ENCODE measurements at places on chromosomes 6 and 20.

- DNase-seq: no peak
Measured at GRCh38 chr20:22776369-22776768, 192.0 kb upstream of the FOXA2 start.

- DNase-seq: no peak
Measured at GRCh38 chr6:17665132-17665531, 41.6 kb downstream of the NUP153 start.

- DNase-seq: no peak
Measured at GRCh38 chr6:115004982-115005381, 662.2 kb upstream of the HS3ST5 start.

GRCh38 chr20:29497261-29497671 lies 1760.2 kb upstream of the DEFB115 start:
- DNase-seq: no peak

DNA sequence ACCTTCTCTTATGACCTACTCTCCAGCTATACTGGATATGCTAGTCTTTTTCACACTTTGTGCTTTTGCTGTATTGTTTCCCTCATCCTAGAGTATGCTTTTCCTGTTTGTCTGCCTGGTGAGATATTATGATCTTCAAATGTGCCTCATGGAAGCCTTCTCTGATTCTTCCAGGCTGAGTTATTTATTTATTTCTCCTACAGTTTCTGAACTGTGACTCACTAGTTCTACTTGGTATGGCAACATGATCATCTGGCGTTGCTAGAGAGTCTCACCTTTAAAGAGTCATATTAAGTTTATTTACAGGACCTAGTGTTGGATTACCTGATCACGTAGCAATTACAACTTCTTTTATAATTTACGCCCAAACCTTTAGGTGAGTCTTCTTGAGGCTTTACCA lies 81.2 kb upstream of the HDAC2 start:
- no peak for DNase-seq

DNA sequence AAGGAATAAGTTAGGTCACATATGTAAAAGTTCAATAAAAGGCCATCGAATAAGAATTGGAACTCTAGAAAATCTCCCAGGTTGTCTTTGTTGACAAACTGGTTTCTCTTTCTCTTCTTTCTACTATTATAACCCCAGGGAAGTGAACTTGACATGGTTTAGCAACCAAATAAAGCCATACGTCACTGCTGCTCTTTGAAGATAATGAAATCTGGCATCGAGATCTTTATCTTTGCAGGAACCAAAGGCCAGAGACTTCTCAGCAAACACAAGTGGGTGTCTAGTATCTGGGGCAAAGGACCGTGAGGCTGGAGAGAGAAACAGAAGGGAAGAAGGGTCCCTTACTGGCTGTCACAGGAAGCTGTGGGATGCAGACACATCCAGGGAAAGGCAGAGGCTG lies 286.7 kb upstream of the CDYL start:
- no peak for DNase-seq

GRCh38 chr20:1626528-1627199 lies 6.9 kb upstream of the SIRPB1 start:
- no peak for DNase-seq

- no peak for DNase-seq
Measured at GRCh38 chr6:157587127-157587926, 206.3 kb downstream of the ZDHHC14 start.

GRCh38 chr20:32285082-32285620 lies 7.7 kb downstream of the KIF3B start:
- DNase-seq: no peak

DNA sequence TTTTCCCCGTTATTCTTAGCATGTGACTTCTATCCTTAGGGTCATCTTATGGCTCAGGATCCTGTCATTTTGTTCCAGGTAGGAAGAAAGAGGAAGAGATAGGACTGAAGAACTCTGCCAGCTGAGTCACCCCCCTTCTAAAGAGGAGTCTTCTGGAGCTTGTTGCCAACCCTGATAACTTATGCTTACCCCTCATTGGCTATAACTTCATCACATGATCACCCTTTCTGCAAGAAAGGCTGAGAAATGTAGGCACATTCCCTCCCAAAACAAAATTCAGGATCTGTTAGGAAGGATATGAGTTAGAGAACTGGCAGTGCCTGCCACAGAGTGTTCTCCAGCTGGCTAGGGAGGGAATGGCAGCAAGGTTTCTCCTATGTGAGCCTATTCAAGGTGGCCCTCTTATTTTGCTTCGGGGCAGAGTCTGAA lies 35.6 kb downstream of the ARFGEF2 start:
- no peak for DNase-seq

DNA sequence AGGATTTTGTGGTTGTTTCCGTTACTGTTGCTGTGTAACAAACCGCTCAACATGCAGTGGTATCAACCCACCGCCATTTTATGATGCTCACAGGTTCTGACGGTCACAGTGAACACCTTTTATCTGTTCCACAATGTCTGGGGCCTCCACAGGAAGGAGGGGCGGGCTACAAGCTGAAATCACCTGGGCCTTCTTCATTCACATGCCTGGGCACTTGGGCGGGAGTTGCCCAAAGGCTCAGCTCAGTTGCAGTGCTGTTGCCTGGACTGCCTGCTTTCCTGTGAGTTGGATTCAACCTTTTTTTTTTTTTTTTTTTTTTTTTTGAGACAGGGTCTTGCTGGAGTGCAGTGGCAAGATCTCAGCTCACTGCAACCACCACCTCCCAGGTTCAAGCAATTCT lies 16.7 kb upstream of the AVP start:
- DNase-seq: no peak

DNA sequence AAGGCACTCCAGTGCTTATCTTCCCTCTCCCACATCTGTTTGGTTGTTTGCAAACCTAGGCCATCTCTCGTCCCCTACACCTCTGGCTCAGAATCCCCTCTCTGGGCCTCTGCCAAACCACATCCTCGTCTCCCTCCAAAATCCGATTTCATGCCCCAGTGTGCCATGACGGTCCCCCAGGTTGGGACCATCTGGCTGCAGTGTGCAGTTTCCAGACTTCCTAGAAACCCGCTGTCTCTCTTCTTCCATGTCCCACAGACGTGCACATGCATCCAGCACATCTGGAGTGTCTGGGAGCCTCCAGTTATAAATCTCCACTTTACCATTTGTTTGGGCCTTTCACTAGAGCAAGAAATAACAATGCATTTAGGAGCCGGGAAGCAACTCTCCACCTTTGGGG lies 316.2 kb downstream of the KIF16B start:
- DNase-seq: no peak

GRCh38 chr20:39294137-39294725 lies 332.1 kb downstream of the DHX35 start:
- DNase-seq: no peak

DNA sequence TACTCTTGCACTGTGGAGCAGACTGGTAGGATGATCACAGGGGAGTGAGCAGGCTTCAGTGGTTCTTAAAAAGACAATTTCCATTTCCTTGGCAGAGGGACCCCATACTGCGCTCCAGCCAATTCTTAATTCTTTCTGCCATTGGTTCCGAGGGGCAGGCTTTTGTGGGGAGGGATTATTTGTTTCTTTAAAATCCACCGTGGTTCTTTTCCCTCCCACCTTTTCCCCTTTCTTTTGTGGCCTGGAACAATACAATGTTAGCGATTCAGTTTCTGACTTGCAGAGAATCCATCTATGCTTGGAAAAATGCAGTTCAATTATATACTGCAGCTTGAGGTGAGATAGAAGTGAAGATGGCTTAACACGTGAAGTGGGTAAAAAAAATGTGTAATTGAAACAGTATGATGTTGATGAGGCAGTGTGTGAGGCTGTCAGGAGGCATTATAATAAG lies 379.0 kb upstream of the FLRT3 start:
- no peak for DNase-seq

GRCh38 chr6:23587582-23587981 lies 538.4 kb upstream of the NRSN1 start:
- no peak for DNase-seq

DNA sequence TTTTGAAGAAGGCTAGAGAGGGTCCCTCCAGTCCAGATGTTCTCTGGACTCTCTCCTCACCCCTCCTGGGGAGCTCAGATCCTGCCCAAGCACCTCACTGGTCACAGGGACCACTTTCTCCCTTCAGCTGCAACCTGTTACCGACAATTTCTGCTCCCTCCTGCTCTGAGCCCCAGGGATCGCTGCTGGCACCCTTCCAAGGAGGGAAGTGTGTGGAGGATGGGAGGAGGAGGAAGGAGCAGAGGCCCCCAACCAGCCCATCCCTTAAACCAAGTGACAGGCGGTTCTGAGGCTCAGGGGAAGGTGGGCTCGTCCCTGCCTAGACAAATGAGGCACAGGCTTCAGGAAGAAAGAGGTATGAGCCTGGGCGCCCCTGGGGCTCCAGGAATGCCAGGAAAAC lies 13.9 kb downstream of the PMEPA1 start:
- DNase-seq: no peak

DNA sequence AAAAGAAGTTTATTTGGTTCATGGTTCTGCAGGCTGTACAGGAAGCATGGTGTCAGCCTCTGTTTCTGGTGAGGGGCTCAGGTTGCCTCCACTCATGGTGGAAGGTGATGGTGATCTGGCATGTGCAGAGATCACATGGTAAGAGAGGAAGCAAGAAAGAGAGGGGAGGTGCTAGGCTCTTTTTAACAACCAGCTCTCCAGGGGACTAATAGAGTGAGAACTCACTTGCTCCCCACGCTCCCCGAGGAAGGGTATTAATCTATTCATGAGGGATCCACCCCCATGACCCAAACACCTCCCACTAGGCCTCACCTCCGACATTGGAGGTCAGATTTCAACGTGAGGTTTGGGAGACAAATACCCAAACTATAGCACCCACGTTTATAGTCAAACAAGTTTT lies 4.0 kb upstream of the GJB7 start:
- no peak for DNase-seq

GRCh38 chr6:157761331-157761921 lies 61.6 kb upstream of the SNX9 start:
- DNase-seq: peak; percentile 63

DNA sequence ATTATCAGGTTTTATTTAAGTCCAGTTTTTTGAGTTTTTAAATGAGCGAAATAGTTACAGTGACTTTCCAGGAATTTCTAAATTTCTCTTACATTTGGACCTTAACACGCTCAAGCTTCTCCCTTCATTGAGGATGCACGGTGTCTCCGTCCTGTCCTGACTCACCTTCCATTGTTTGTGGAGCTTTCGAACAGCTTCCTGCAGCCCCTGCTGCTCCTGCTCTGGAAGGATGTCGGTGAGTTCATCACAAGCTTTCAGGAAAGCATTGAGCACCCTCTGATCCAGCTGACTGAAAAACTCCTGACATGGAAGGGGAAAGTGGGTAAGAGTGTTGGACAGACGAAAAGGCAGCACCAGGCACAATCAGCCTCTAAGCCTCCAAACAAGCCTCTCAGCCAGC lies 183.7 kb downstream of the SYNE1 start:
- DNase-seq: no peak

DNA sequence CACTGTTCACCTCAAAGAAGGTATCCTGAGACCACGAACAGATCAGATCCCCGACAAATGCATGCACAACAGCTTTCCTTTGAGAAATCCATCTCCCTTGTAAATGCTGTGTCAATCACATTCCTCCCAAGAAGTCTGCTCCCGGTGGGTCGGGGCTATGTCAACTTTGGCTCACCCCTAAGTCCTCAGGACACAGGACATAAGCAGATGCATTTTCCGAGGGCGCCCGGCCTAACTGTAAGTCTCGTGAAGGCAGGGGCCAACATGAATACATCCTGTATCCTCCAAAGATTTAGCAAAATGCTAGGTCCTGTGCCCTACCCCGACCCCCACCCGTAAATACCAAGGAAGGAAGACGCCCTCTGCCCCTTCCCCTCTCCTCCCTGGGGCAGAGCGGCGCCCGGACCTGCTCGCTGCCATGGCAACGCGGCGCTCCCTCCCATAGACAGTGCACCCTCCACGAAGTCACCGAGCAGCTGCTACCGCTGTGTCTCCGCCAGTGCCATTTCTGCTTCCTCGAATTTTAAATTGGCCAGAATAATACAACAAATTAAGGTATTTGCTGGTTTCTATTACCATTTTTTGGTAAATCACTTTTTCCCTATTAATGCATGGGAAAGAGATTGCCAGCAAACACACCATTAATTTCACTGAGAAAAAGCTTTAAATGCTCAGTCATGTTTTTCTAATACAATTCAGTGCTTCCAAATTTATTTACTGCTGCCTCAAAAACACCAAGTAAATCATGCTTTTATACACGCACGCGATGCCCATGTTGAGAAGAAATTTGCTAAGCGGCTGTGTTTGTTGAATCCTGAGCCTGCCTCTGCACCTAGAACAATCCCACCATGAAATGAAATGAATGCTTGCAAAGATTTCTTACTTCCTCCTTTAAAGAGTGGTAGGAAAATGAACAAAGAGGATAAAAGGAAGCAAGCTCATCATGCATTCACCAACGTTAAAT lies 100.6 kb downstream of the PCSK2 start:
- DNase-seq: no peak

- no peak for DNase-seq
Measured at GRCh38 chr6:51960419-51960818, 127.0 kb downstream of the PKHD1 start.

DNA sequence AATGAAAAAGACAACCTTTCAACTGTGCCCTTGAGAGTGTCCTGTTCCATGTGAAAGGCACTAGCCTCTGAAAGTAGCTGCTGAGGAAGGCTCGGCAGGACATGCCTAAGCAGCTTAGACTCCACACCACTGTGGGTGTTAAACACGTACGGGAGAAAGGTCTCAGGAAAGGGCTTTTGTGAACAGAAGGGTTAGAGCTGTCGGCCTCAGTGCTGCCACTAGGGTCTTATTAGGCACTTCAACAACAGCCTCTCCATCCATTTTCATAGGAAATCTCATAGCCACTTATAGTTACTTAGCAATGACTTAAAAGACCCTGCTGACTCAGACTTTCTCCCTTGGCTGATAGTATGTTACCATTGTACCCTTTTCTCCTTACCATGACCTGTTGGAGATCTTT lies 662.8 kb downstream of the TBC1D32 start:
- no peak for DNase-seq

DNA sequence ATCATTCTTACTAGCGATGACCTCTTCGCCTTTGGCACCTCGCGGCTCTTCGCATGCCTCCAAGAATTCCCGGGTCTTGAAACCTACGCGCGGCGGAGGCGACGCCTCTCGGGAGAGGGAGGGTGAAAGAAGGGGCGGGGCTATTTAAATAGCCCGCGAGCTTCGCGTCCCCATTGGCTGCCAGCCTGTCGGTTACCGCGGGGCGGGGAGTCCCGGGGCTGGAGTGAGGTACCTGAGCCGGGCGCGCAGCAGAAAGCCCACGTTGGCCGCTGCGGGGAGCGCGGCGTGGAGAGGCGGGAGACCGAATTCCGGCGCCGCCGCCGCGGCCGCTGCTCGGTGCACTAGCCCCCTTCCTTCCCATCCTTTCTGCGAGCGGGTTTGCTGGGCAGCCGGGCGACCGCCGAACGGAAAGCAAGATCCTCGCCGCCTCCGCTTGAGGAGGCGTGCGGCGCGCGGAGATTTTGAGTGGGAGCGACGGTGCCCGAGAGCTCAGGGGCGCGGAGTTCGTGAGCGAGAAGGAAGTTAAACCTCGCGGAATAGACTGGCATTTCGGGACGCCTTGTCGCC lies at the start of gene BMP6:
BMP6 (plus strand) TSS at position 251 of the 567 bp plus-strand sequence. CDS start 857 bp downstream, outside the sequence.
- DNase-seq: peak; percentile 76

DNA sequence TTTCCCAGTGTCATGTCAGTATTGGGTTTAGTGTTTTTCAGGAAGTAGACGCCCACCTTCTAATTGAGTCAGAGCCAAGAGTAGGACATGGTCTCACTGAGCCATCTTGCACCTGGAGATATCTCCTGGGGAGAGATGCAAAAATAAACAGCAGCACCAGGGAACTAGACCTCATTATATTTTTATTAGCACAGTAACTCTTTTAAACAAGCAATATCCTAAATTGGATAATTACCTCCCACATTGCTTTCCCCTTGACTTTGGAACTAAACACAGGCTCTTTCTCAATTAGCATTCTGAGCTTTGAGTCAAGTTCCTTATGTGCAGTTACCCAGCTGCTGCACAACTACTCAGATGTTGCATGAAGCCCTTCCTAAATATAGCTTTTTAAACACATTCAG lies 175.4 kb downstream of the IBTK start:
- DNase-seq: no peak
